ENCODE measurements at places on chromosomes 4 and X. TPM values are rescaled to one million over a fixed set of nuclear protein-coding genes. Genes with fewer than 3 reads are reported as not detected.

The APOOL gene
- total RNA-seq, result 8.9 TPM

The MUC7 gene
- not detected for total RNA-seq

The MAP3K15 gene
- total RNA-seq, result 1.7 TPM

The CYLC1 gene
- not detected for total RNA-seq

The MAGEA1 gene
- total RNA-seq, result not detected

The TBX22 gene
- total RNA-seq, result not detected

Measured in A549 treated with RU486 at 1 μM for 4 hours (cell line).